ENCODE measurements at places on chromosomes 11 and 22.

- DNase-seq: no peak
These were observed 5.0 kb upstream of the RNF169 start for GRCh38 chr11:74743640-74744039.

- DNase-seq: no peak
These were observed 50.3 kb upstream of the FIBIN start for GRCh38 chr11:26943636-26944035.

DNA sequence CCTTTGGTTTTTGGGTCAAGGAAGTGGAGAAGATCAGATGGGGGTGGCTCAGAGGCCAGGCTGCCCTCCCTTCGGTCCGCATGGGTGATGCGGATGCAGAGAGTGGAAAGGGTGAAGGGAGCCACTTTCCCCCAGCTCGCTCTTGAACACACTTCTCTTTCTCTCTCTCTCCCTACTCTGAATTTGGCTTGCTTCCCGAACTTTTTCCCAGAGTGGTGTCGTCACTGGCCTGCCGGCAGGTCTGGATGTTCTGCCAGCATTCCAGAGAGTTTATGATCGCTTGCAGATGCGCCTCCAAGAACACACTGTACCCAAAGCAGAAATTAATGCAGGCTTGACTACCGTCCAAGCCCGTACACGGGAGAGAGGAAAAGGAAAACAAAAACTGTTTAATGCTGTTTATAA, 103.2 kb downstream of the ZBTB16 start:
- DNase-seq: peak; percentile 99

GRCh38 chr11:33475993-33476392, 218.8 kb downstream of the HIPK3 start:
- DNase-seq: no peak

GRCh38 chr11:13468750-13469149, 5.7 kb upstream of the BTBD10 start:
- DNase-seq: no peak

DNA sequence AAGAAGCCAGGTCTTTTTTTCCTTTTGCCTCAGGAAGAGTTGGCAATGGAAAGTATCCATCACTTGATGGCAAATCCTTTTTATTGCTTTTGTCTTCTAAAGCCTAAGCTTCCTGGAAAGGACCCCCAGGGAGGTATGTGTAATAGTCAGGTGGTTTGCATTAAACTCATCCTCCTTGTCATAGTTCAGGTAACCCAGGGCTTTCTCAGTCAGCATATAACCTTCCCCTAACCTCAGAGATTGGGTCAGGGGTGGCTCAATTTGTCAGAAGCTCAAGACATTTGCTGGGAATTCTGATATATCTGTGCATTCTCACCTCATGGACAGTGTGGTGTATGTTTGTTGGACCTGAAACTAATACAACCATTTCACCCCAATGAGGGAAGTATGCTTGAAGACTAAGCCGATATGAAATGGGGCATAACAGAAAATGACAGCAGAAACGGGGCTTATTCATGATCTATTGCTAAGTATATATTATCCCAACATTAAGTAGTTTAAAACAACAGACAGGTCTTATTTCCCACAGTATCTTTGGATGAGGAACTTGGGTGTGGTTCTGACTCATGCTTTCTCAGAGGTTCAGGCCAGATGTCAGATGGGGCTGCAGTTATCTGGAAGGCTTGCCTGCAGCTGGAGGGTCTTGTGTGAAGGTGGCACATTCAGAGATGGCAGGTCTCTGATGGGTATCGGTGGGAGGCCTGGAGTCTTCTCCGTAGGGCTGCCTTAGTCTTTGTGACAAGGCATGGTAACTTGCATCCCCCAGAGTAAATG, 135.8 kb upstream of the SPON1 start:
- DNase-seq: peak; percentile 17

GRCh38 chr11:19117760-19118097, 761 bp downstream of the ZDHHC13 start:
- no peak for DNase-seq

DNA sequence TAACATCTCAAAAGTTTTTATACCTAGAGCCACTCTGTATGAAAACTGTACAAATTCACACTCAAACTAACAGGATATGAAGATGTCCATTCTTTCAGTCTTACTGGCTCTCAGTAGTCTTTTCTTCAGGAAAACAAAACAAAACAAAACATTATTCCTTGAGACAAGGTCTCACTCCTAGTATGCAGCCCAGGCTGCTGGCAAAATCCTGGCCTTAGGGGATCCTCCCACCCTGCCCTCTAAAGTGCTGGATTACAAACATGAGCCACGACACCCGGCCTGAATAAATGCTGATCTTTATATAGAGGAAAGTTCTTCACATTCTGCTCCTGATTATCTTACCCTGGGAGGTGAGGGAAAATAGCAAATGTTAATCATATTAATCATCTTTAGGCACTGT, 5.1 kb downstream of the APOL2 start:
- DNase-seq: no peak

GRCh38 chr11:17513853-17514252, 30.4 kb downstream of the USH1C start:
- peak; percentile 32 for DNase-seq

DNA sequence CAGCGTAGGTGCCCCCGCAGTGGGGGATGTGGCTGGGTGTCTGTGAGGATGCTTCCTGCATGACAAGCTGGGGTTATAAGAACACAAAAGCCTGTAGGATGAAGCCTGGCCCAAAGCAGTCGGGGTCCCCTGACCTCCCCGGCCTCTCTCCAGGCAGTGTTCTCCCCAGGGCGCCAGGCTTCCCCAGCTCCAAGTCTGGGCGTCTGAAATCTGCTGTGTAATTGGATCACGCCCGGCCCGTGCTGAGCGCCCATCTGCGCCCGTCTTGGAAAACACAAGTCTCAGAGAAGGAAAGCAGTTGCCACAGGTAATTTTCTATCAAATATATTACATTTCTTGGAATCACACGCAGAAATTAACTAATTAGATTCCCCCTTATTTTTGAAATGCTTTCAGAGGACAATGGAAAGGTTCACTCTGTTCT, 233.3 kb downstream of the CTTN start:
- DNase-seq: no peak

- DNase-seq: no peak
These were observed 19.6 kb upstream of the TP53I11 start for GRCh38 chr11:44970293-44970692.

DNA sequence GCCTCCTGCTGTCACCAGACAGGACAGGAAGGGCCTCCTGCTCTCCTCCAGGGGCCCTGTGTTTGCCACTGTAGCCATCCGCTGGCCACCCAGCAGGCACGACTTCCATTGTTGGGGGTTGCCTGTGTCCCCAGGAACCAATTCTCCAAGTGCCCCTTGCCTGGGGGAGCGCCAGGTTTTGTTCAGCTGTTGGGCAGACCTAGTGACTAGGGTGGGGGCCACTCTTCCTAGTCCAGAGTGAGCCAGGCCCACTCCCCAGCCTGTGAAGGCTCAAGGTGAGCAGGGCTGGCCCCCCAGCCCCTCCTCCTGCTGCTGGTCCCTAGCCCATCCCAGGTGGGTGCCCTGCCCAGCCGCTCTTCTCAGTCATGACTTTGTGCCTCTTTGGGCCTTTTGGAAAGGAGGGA, 30.9 kb downstream of the OSBPL5 start:
- DNase-seq: no peak

DNA sequence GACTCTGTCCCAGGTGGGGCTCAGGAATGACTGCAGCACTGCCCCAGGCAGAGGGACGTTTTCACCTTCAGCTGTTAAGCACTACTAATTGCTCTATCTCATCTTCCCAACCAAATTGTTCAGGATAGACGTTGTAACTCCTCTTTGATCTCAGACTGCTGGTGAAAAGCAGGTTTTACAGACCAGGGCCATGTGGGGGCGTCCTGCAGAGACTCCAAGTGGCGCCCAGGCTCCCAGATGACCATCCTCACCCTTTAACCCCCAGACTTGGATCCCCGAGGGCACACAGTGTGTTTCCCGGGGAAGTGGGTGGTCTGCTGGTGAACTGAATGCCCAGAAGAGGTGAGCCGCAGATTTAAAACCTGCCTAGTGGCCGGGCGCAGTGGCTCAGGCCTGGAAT, 23.9 kb downstream of the FADD start:
- DNase-seq: no peak

DNA sequence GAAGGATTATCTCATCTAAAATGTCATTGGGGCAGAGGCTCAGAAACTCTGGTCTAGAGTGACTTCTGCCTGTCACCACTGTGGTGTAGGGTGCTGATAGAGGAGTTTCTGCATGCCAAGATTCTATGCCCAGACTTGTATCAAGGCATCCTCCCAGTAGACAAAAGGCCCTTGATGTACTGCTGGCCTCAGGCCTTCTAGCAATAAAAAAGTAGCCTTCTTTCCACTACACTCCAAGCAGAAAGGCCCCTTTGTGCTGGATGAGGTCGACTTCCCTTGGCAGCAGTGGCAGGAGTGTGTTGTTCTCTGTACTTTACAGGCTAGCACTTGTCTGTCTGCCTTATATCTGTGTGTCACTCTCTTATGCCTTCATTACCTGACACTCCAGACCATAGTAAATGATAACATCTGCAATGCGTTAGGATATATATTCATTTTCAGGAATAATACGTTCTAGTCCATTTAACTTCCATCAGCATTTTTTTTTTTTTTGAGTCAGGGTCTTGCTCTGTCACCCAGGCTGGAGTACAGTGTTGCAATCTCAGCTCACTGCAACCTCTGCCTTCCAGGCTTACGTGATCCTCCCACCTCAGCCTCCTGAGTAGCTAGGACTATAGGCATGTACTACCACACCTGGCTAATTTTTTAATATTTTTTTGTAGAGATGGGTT, 49.5 kb upstream of the RRM1 start:
- DNase-seq: no peak

DNA sequence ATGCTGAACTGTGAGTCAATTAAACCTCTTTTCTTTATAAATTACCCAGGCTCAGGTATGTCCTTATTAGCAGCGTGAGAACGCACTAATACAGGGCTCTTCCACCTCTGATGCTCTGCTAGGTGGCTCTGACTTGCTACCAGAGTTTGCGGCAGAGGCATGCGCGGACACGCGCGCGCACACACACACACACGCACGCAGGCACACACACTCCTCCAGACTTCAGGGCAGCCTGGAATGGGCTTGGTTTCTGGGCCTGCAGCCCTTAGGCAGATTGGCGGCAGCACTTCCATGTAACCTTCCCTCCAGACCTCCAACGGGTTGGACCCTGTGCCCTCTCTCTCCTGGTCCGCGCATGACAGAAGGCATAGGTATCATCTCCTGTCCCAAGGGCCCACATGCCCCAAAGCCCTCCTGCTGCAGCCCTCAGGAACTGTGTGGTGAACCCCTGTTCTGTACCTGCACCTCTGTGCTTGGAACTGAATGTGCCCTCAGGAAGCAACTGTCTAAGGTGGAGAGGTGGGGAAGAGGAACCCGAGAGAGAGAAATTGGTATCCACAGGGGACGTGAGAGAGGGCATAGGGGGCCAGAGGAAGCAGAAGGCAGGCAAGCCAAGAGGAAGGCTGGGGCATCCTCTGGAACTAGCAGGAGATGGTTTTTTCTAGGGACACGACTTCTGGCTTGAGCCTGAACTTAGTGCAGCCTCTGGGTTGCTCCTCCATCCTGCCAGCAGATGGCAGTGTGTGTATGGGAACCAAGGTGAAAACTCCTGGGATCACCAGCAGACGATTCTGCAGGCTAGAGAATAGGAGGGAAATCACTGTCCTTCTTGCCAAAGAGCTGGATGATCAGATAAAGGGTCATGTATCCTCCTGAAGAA, 23.4 kb upstream of the RIC3 start:
- DNase-seq: peak; percentile 38

GRCh38 chr22:38028344-38029130, 28.7 kb upstream of the PICK1 start:
- no peak for DNase-seq

DNA sequence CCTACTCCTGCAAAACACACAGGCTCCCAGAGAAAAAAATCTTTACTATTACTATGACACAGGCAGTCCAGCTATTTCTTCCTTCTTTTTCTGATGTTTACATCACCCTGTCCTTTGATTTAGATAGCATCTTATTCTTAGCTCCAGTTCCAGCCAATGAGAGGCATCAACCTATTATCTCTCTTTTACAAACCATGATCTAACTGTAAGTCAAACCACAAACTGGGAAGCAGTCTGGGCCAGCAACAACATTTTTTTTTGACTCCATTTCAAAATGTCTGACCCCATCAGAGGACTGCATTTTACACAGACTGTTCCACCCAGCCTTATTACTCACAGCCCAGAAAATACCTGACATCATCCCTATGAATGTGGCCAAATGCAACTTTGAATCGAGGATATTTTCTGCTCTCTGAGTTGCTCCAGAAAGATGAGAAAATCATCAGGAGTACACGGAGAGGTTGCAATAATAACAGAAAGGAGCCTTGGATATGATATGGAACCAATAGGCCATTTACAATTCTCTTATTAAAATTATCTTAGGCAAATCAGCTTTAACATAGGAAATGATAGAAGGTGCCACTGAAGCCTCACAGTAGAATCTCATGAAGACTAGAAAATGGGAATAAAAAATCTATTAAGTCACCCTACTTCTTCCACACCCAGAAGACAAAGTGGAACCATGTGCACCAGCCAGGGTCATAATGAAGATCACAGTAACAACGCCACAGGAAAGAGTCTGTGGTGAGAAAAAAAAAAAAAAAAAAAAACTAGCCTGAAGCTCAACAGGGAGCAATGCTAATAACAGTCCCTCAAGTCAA, 21.2 kb downstream of the TBRG1 start:
- DNase-seq: peak; percentile 69
